ENCODE measurements at places on chromosomes 1 and 21.

DNA sequence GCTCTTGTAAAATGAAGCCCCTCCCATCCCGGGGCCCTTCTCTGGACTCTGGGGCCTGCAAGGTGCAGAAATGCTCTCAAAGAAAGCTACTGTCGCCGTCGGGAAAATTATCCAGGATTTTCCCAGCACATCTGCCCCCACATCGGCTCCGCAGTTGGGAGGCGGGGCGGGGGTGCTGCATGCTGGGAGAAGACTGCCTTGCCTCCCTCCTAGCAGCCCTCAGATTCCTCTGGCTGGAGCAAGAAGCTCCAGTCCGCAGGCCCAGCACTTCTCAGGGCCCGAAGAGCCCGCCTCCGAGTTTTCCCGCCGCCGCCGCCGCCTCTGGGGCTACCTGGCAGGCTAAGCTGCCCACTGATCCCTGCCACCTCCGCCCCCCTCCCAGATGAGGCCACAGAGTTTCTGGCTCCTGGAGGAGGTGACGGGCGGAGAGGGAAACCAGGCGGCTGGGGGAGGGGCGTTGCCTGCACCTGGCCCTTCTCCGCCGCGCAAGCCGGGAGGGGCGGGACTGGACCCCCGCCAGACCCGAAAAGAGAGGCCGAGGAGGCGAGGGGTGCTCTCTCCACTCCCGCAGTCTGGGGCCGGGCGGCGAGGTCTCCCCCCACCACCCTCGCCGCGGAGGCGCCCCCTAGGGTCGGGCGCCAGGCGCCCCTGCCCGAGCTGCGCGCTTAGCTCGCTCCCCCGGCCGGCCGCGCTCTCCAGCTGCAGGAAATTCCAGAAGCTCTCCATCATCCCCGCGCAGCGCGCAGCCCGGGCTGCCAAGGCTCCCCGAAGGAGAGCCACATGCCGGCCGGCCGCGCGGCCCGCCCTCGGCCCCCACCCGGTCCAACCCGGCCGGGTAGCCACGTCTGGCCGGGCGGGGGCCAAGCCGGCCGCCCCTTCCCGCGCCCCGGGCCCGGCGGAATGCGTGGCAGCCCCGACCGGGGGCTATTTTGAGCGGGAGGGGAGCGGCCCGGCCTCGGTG lies 28.8 kb downstream of the AHDC1 start:
- no peak for DNase-seq

GRCh38 chr1:89759036-89759435 lies 61.8 kb upstream of the LRRC8D start:
- no peak for DNase-seq

GRCh38 chr1:230371923-230372703 lies 54.0 kb downstream of the PGBD5 start:
- no peak for DNase-seq

DNA sequence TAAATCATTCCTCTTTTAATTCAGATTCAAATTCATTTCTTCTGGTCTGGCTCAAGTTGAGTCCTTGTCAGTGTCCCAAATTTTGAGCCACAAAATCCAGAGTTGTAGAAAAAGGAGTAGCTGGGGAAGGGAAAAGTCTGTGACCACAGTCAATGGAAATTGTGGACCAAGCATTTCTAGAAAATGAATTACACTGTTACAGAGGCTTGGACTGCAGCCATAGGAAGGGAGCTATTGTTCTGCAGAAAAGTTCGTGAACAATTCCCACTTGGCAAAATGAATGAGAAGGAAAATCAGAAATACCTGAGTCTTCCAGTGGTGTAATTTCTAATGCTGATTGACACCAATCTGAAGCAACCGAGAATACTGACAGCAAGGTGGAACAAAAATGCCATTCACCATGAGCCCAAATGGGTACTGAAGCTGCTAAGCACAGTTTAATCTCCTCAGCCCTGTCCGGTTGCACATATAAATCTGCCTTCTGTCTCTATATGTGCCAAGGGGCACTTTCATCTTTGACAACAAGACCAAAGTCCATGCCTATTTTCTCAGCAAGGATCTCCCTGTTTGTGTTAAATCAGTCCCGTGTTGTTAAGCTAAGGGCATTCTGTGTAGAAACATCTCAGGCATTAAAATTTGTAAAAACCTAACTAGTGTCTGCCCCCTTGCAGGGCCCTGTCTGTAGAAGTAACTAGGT lies 51.3 kb downstream of the TEX35 start:
- no peak for DNase-seq

GRCh38 chr1:18549106-18549505 lies 68.4 kb downstream of the KLHDC7A start:
- DNase-seq: no peak

DNA sequence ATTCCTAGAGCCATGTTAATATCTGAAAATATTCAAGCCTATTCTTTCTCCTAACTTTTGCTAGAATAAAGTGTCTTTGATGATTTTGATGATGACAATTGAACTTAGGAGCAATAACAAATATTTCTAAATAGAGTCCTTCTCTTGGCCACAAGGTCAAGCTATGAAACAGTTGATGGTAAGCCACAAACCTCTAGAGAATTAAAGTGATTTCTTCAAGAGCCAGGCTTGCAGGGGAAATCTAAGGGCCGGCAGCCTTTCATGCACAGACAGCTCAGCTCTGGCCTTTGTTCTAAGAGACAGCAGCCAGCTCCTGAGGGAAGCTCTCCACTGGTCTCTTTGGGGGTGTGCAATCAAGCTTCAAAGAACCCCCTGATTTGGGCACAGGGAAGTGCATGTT lies 59.0 kb downstream of the SUSD4 start:
- DNase-seq: no peak

DNA sequence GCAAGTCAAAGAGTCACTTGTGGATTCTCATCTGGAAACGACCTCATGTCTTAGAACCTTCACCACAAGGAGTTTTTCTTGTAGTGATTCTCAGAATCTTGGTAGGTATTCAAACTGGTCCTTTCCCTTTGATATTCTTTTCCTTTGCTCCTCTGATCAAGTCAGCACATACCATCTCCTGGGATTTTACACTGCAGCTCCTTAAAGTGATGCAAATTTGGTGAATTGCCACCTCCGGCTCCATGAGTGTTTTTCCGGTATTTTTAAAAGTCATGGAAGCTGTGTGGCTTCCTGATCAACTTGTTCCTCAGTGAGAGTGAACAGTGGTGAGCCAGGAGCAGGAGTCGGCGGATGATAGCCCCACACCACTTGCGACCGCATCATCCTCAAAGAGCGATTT lies 182.1 kb upstream of the DAB1 start:
- DNase-seq: no peak

GRCh38 chr1:212611000-212611948 lies 2.7 kb downstream of the ATF3 start:
- no peak for DNase-seq

DNA sequence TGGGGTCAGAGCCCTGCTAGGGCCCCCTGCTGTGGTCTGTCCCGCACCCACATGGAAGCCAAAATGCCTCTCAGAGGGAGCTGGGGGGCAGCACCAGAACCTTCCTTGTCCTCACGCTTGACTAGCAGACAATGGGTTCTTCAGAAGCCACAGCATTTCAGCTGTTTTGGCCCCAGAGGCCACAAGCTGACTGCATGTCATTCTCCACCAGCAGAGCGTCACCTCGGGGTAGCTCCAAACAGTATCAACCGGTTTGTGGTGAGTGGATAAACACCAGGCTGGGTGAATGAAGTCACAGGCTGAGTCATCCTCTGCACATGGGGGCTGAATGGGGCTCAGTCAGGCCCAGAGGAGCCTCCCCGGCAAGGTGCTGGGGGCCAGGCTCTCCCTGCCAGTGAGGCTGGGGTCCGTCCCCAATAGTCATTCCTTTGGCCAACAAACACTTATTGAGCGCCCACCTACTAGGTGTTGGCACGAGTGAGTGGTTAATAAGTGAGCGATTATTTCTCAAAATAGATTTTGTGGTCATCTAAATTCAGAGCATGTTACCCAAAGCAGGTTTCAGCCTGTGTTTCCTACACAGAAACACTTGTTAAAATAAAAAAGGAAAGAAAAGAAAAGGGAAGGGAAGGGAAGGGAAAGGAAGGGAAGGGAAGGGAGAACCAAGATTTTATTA lies 9.1 kb downstream of the OLIG1 start:
- no peak for DNase-seq

GRCh38 chr1:17277511-17278159 lies 28.7 kb downstream of the PADI3 start:
- DNase-seq: no peak

DNA sequence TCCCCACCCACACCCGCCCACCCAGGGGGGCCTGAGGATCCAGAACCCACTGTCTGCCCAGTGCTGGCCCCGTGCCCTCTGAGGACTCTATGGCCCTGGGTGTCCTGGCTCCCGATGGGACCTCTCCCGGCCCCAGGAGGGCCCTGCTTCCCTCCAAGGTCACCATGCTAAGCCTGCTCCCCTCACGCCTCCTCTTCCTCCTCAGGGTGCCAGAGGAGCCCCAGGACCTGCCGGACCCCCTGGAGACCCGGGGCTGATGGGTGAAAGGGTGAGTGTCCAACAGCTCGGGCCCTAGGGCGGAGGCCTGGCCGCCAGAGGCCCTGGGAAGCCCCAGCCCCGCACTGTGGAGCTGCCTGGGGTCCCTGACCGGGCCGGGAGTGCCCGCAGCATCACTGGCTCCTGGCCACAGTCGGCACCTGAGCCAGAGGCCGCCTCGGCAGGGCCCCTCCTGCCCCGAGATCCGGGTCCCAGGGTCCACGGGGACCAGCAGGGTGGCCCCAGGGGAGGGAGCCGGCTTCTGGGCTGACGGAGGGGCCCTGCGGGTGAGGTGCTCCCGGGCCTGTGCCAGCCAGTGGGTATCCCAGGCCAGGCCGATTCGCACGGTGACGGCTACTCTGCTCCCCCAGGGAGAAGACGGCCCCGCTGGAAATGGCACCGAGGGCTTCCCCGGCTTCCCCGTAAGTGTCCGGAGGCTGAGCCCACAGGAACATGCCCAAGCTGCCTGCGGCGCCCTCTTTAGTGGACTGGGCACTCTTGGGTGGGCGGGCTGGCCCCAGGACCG lies 16.1 kb downstream of the COL6A1 start:
- DNase-seq: no peak

GRCh38 chr1:88140325-88140724 lies 543.7 kb upstream of the PKN2 start:
- no peak for DNase-seq
